ENCODE measurements at places on chromosomes 11 and 22.

DNA sequence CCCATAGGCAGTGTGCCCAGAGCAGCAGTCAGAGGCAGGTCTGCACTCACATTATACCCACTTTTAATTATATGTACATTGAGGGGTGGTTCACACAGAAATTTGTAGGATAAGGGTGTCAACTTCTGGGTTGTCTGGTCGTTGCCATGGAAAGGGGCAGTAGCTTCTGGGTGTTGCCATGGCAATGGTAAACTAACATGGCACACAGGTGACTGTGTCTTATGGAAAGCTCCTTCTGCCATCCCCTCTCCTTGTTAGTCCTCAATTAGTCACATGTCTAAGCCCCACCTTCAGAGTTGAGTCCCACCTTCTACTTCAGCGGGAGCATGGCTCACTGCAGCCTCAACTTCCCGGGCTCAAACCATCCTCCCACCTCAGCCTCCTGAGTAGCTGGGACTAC, 56.3 kb upstream of the ATXN10 start:
- no peak for DNase-seq

DNA sequence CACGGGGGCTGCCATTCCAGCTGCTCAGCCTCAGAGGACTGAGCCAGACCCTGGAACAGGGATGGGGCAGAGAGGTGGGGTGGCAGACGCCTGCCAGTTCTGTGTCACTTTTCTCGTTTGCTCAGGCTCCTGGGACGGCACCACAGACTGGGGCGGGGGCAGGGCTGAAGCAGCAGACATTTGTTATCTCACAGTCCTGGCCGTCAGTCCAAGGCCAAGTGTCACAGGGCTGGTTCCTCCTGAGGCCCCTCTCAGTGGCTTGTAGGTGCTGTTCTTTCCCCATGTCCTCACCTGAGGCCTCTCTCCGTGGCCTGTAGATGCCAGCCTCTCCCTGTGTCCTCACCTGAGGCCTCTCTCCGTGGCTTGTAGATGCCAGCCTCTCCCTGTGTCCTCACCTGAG, 24.7 kb downstream of the TPCN2 start:
- no peak for DNase-seq

- no peak for DNase-seq
These were observed 11.2 kb downstream of the RTN4RL2 start for GRCh38 chr11:57471496-57471895.

DNA sequence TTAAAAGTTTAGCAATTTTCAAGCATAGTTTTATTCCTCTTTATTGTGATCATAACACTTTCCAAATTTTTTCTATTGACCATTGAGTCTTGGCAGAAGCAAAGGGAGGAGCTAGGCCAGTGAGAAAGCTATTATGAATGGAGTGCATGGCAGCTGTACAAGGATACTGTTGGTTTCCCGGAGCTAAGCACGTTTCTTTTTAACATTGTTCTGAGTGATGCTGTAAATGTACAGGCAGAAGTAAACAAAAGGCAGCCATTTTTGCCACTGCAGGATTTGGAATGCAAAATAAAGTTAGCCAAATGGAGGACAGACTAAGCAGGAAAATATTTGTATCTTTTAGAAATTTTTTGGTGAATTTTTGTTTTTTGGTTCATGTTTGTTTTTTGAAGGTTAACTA, 16.2 kb downstream of the CBL start:
- DNase-seq = no peak

DNA sequence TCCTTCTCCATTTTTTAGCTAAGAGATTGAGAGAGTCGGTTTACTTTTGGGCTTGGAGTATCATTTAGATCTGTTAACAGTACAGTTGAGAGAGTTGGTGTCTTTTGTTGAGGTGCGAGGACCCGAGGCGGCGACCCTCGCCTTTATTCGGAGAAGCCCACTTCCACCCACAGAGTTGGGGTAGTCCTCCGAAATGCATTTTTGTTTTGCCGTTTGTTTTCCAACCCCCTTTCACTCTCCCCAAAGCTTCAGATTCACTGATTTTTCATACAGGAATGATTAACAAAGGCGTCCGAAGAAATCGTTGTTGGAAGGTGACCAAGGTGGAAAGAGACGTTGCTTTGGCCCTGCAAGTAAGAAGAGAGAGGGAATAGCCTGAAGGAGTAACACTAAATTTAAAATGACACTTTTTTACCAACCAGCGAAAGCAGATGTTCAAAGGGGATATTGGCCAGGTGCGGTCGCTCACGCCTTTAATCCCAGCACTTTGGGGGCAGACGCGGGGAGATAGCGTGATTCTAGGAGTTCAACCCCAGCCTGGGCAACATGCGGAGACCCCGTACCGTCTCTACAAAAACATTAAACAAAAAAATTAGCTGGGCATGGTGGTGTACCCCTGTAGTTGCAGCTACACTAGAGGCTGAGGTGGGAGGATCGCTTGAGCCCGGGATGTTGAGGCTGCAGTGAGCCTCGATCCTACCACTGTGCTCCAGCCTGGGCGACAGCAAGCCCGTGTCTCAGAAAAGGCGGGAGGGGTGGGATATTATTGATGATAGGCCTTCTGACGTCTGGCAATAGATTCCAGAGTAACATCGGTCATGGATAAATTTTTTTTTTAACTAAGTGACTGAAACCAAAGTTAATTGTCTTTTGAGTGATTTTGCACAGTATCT, 899 bp upstream of the RAB30 start:
- no peak for DNase-seq

DNA sequence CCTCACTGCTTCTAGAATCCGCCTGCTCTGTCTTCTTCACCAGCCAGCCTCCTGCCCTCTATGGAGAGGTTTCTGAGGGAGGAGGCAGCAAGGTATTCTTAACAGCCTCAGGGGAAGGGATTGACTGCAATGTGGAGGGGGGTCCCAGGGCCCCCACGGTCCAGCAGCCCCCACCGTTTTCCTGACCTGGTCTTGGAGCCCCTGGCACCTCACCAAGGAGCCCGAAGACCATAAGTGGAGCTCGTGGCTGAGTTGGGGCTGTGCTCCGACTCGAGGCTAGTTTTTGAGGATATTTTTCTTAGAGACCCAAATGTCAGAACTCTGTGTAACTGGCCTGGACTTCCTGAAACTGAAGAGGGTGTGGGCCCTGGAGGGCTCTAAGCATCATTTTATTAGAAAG, 590.0 kb downstream of the BRD1 start:
- no peak for DNase-seq

DNA sequence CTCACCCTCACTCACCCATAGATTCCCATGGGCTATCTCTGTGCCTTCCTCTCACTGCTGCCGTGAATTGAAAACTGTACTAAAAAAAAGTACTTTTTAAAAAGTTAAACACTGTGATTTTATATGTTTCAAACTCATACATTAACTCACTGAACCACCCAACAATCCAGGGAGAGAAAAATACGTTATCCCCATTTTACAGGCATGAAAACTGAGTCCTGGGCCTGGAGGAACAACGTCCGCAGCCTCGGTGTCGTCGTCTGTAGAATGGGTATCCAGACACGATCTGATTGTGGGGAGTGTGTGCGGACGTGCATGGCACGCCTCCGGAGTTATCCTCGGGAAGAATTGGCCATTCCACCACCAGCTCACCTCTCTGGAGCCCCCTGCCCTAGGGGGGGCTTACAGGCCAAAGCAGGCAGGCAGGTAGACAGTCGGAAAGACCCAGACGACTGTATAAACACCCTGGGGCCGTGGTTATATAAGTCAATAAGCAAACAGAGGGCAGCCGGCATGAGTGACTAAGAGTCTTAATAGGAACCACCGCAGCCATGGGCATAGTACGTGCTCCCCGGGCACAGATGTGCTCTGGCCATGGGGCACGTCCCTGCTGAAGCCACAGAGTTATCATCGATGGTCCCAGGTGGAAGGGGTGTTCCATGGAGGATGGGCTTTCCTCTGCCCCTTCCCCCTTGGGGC, 7.1 kb upstream of the PDGFB start:
- no peak for DNase-seq

- no peak for DNase-seq
These were observed 118.9 kb upstream of the LMO1 start for GRCh38 chr11:8382436-8383053.

- DNase-seq = no peak
These were observed 30.0 kb upstream of the TCF20 start for GRCh38 chr22:42300259-42301076.

Data from natural killer cell treated with Interleukin-12 subunit alpha and Interleukin-12 subunit beta and Interleukin-15 and Interleukin-18, amount 100 ng/mL, for 72 hours (primary cell).